MM.1S (cell line): ENCODE measurements at places on chromosomes 7 and 10.

DNA sequence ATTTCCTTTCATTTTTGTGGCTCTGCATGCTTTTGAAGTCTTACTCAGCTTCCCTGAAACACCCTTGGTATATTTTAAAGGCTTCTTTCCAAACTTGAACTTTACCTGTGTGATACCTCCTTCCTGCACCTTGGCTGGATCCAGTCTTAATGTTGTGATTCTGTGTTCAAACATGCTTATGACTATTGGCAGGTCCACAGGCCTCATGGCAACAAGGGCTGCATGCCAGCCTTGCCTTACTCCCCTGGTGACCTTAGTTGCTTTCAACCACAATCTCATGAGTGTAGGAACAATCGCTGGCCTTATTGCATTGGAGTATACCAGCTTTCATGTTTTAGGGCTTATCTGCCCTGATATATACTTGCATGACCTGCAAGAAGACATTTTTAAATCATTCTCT lies 238.7 kb downstream of the KIF20B start:
- no peak for DNase-seq

DNA sequence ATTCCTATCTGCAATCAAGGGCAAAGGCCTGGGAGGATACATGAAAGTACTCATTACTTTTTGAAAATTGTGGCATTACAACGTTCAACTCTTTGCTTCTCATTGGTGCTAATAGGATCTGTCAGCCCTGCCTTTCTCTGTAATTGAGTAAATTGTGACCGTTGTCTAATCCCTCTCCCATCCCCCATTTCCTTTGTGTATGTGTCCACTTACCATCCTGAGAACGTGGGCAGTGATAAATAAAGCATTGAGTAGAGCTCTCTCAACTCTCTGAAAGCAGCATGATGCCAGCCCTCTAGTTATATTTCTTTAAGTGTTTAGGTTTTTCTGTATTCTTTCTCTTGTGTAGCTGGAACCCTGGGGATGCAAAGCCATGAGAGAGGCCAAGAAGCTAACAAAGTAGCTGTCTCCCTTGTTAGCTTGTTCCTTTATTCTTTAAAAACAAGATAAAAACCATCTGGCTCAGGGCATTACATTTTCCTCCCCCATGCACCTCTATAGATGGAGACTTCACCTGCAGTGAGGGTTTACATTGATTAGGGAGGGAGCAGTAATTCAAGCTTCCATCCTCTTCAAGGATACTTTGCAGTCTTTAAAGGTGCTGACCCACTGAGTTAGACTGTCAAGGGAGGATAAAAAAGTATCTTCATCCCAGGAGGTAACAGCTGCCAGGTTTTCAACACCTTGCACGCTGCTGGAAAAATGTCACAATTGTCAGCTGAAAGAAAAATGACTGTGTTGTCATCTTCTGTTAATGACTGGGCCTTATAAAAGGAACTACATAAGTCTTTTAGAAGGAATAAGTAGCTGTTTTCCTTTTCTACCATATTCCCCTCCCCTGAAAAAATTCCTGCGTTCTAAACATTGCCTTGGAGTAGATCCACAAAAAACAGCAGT lies 112.3 kb downstream of the BTRC start:
- DNase-seq, result no peak

DNA sequence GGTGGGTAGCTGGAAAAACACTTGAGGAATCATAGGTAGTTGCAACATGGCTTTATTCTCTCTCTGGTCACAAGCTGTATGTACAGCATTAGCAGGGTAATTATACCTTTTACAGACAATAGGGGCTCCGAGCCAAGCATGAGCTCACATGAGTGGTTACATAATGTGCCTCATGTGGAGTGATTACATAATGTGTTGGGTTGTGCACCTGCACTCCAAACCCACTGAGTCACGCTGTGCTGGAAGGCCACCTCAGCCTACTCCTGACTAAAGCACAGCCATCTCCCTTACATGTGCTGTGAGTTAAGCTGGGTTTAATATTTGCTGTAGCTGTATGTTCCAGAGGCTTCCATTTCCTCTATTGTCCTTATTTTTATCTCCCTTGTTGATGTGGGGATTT lies 348.7 kb upstream of the SEMA3C start:
- DNase-seq, result no peak

DNA sequence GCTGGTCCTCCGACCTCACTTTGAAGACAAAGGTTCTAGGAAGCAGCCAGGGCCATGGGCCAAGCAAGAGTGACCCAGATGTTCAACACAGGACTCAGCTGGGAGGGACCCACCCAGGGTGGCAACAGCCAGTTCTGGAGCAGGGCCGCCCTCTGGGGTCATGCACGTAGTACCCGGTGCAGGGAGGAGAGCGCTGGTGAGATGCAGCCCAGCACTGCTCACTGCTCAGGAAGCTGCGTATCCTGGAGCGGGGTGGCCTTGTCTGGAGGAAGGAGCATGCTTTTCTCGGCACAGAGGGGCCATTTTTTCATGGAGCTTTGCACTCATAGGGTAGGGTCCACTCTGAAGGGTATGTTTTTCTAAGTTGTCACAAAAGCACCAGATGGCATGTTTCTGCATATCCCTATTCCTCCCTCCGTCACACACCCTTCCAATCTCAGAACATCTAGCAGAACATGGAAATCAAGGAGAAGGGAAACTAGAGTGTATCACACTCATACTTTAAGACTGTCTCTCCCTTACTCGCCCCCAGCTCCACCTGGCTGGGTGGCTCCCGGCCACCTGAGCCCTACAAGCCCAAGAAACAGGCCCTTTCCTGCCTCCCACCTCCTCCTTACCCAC lies 132.6 kb downstream of the CDH23 start:
- no peak for DNase-seq

DNA sequence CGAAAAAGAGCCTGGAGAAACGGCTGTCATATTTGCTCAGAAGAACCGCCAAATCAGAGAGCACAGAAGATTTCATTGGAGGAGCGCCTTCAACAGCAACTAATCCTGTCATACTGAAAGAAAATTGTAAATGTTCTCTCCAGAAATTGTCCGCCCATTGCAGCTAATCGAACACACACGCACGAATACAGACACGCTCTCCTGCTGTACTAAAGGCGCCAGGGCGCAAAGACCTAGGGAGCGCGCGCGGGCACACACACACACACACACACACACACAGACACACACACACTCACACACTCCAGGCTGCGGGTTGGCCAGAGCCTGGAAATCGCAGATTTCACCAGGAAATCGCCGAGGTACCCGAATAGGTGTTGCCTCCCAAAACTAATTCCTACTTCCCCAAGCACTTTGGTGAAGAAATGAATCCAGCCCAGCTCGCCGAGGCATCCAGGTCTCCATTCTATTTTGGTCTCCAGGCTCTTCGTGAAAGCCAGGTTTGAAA lies at the start of gene CHRM2:
Gene CHRM2, plus strand, starts transcription at position 157 of the 505 bp plus-strand sequence. CDS start 146,214 bp downstream, outside the sequence.
- DNase-seq, result no peak

GRCh38 chr7:15068324-15068723 lies 165.8 kb upstream of the DGKB start:
- no peak for DNase-seq

- DNase-seq, result no peak
Observed at GRCh38 chr10:14004536-14004935, 326.2 kb downstream of the FRMD4A start.

DNA sequence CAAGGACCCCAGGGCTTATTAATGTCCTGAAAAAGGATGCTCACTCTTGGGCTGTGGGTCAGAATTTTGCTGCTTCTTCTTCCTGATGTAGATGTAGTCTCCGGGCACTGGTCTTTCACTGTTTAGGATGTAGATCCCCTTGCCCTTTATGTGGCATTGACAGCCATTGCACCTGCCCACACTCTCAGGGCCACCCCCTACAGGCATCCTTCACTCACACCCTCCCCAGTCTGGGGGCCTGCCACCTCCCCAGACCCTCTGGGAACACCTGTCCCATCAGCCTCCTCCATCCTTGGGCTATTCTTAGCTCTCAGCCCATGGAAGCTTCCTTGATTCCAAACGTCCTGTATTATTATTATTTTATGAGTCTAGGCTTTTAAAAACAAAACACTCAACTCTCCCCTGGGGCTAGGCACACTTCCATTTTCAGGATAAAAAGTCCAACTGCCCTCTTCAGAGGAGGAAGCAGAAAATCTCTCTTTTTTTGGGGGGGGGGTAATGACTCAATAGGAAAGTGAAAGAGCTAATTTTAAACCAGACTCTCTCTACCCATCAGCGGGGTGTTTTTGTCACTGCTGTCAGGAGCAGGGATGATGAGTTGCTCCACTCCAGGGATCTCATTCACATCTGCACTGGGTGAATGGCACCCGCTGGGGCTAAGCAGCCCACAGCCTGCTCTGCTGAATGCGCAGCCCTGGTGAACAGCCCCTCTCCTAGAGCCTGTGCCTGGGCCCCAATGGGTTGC lies 11.5 kb upstream of the KLRG2 start:
- peak; percentile 61 for DNase-seq

DNA sequence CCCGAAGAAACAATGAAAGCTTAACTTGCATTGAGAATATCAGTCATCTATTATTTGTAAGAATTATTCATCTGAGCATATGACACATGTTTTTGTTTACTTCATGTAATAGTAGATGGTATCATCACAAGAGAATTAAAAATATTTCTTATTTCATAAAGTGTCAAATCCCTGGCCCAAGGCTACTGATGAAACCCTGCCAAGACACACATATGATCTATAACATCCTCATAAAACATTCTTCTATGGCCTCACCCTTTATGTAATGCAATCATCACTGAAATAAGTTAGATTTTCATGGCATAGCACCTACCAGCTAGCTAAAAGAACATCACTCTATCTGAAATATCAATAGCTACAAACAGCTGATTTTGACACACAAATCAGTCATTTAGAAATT lies 385.6 kb upstream of the PHF14 start:
- DNase-seq, result no peak

DNA sequence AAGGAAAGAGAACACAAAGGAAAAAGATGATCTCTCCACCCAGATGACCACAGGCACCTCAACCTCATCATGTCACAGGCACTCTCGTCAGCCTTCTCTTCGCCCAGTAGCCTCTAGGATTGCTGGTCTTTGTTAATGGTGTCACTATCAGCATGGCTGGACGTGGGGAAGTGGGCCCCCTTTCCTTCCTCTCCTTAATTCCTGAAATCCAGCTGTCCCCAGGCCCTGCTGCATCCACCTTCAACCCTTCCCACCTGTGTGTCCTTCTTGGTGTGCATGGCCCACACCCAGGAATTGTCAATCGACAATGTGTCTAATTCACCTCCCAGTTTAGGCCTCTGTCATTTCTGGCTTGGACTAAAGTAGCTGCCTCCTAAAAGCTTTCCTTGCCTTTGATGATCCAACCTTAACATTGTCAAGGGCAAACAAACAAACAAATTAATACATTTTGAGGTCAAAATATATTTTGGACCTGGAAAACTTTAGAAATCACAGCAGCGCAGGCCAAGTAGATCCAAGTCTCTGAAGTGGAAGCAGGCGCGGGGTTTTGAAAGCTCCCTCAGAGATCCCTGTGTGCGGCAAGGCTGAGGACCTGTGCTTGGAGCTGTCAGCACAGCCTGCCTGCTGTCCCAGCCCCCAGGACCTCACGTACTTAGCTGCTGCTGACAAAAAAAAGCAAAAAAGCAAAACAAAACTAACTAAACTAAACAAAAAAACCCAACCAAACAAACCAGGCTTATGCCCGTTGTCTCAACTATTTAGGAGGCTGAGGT lies 193.3 kb upstream of the LYZL2 start:
- no peak for DNase-seq

DNA sequence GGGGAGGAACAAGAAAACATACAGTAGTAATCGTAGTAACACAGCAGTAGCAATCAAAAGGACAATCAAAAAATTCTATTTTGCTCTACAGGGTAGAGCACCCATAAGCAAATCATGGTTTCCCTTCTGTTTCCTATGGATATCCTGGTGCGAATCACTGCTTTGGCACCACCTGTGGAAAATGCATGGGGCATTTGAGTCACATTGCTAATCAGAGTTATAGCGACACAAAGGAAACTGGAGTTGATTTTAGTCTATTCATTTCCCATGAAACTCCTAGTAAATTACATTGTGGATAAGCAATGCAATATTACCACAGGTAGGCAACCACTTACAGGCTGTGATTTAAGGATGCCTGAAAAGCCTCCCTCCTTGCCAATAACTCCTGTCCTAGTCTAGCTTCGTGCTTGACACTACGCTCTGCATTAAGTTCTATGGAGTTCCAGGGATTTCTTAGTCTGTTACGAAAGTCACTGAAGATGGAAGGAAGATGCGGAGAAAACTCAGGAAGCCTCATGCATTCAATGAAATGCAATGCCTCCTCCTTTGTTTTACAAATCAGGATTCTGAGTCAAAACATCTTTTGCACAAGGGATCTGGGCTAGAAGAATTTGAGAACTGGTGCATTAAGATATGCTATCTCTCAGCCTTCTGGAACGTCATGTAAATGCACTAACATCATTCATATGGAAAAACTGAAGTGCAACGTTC lies 188.4 kb downstream of the DGKI start:
- no peak for DNase-seq

GRCh38 chr7:76364198-76364584 lies 5.4 kb upstream of the YWHAG start:
- no peak for DNase-seq

GRCh38 chr7:44995555-44996493 lies 4.2 kb upstream of the CCM2 start:
- peak; percentile 86 for DNase-seq

DNA sequence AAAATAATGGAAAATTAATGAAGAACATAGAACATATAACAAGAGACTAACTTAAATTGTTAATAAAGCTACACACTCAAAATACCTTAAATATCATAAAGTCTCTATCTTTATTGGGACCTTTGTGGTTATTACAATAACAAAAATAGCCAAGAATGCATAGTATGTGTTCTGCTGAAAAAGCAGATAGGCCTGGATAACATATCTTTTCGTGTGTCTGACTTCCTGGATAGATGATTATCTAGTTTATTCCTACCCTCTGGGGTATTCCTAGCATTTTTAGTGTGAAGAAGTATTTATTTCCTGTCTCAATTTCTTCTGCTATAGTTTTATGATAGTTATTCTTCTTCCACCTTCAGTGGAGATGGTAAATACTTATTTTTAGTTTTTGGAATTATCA lies 36.5 kb downstream of the CALCR start:
- no peak for DNase-seq

DNA sequence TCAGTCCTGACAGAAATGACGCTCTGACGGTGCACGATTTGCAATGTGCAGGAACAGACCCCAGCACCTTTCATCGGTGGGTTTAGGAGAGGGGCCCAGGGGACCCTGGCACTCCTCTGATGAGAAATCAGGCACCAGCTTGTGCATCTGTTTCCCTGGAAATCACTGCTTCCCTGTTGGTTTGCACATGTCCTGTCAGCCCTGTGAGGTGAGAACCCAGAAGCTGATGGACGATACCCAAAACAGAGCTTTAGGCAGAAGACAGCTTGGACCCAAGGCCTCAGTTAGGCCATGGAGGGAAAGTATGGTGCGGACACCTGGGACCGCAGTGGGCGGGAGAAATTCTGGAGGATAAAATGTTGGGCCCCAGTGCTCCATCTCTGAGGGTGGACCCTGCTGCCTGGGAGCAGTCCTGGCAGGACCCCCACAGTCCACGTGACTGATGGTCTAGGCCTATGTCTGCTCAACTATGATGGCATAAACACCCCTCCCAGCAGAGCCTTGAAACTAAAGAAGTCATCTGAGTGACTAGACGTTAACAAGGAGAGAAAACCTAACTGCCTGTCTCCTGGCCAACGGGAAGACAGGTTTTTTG lies 242.8 kb downstream of the PTPRN2 start:
- DNase-seq, result no peak
